ENCODE measurements at places on chromosomes 6 and 20.

GRCh38 chr20:43942201-43942590 is 27.5 kb downstream of the TOX2 start:
- no peak for DNase-seq

DNA sequence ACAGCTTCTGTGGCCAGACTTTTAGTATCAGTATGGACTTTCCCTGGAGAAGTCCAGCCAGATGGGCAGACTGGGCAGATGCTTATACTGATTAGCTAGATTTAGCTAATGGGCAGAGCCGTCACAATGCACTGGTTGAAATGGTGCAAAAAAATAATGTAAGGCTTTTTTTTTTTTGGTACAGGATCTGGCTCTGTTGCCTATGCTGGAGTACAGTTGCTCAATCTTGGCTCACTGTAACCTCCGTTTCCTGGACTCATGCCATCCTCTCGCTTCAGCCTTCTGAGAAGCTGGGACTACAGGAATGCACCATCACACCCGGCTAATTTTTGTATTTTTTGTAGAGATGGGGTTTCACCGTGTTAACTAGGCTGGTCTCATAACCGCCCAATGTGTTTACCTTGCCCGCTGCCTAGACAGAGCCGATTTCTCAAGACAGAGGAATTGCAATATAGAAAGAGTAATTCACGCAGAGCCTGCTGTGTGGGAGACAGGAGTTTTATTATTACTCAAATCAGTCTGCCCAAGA is 16.4 kb upstream of the KIFC1 start:
- DNase-seq: no peak

DNA sequence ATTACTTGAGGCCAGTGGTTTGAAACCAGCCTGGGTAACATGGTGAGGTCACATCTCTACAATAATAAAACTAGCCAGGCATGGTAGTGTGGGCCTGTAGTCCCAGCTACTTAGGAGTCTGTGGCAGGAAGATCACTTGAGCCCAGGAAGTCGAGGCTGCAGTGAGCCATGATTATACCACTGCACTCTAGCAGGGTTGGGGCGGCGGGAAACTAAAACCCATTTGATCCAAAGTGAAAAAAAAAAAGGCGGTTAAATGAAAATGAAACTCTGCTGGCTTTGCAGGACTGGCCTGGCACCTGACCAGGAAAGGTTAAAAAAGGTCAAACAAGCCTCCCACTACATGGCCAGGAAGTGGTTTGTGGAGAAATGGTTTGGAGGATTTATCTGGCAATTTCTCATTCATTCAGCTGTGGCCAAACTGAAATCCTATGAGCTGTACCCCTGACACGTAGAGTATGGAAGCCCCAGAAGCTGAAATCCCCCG is 36.6 kb downstream of the MTRES1 start:
- DNase-seq: peak; percentile 51

- DNase-seq: no peak
Measured at GRCh38 chr20:46065006-46065405, 24.8 kb downstream of the NCOA5 start.

GRCh38 chr20:63208346-63208909 is 7.5 kb downstream of the YTHDF1 start:
- no peak for DNase-seq

DNA sequence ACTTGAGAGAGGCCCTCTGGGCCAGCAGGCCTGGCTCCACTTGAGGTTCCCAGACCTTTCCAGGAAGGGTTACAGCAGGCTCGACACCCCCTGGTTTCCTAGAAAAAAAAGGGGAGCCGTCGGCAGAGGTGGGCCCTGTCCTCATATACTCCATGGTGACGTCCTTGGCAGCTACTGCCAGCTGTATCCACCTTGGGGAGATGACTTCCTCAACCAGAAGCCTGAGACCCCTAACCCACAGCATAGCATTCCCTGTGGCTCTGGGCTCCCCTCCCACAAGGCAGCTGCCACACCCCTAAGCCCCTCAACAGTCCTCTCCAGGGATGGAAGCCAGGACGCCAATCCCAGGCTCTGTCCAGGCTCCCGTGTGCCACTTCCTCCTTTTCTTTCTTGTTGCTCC is 294.8 kb downstream of the CDC5L start:
- DNase-seq: no peak

DNA sequence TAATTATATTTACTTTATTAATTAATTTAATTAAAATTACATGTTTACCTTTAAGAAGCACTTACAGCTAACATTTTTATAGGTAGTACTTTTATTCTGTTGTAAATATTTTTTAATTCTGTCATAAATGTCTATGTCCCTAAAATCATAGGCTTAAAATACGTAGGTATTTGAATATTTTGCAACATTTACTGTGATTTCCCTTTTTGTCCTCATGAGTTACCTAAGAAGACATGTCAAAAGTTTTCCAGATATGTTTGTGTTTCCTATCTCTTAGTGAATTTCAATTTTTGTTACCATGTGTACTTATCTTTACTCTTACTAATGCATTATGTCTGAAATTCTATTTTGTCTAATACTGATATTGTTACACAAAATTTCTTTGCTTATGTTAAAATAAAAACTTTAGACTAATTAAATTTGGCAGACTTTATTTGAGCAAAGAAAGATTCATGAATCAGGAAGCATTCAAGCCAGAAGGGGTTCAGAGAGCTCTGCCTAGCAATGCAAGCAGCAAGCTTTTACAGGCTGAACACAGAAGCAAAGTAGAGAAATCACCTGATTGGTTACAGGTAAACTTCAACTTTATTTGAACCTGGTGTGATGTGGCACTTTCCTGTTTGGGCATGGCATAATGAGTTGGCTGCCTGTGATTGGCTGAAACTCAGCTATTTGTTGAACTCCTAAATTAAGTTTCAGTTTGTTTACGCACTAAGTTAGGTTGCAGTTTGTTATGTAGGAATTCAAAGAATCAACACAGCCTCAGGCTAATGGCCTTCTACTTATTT is 123.2 kb upstream of the TMEM170B start:
- DNase-seq: no peak

DNA sequence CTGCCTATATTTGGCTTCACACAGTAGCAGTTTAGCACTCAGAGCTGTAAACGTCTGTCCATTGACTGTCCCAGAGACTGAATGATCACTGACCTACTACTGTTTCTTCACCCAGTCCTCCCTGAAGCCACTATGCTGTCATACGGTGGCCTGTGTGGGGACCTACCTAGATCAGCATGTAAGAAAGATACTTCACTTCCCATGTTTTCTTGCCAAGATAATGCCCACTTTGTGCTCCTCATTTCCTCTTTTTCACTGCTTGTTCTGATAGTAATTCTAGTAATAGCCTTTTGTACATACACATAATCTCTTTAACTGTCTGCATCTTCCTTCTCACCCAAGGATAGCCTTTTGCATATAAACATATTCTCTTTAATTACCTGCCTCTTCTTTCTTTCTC is 109.9 kb upstream of the TIAM2 start:
- no peak for DNase-seq

DNA sequence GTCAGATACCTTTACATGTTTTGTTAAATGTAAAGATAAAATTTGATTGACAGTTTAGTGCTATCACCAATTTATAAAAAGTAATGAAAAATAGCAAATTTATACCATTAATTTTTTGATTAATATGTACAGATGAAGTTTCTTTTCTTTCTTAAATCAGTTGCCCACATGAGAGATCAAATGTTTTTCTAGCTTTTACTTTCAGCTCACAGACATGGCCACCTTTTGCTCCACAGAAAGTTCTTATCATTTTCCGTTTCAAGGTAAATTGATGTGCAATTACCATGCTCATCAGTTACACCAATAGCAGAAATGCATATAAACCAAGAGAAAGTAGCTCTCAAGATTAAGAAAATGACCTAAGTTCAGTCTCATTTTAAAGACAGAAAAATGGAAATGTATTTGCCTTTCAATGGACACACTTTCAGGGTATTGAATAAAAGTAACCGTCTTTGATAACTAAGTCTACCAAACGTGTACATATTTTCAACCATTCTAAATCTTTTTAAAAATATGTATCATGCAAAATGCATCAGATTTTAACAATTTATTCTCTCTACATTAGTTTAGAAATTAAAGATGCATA is 16.6 kb upstream of the EXOC2 start:
- no peak for DNase-seq

GRCh38 chr6:147176795-147177194 is 27.4 kb upstream of the STXBP5 start:
- DNase-seq: no peak

DNA sequence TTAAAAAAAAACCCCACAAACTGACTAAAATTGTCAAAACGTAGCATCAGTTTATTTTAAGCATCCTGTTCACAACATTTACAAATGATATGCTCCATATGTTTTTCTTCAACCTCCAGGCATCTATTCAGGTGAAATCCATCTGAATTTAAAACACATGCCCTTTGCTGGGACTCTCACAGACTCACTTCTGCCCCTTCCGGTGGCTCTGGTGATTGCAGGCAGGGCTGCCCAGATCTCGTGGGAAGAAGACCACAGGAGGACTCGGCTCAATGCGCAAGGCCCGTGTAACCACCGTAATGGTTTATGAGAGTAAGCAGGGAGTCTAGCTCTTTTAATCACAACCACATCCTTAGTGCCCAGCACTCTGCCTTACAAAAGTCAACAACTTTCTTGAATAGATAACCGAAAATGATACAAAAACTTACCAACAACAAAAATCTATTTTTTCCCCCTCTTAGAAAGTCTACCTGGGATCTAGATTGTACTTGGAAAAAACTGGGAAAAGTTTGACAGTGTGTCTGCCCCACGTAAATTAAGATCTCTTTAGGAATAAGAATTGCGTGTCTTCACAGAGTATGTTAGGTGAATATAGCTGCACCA is 139.1 kb downstream of the KIF16B start:
- DNase-seq: peak; percentile 7

DNA sequence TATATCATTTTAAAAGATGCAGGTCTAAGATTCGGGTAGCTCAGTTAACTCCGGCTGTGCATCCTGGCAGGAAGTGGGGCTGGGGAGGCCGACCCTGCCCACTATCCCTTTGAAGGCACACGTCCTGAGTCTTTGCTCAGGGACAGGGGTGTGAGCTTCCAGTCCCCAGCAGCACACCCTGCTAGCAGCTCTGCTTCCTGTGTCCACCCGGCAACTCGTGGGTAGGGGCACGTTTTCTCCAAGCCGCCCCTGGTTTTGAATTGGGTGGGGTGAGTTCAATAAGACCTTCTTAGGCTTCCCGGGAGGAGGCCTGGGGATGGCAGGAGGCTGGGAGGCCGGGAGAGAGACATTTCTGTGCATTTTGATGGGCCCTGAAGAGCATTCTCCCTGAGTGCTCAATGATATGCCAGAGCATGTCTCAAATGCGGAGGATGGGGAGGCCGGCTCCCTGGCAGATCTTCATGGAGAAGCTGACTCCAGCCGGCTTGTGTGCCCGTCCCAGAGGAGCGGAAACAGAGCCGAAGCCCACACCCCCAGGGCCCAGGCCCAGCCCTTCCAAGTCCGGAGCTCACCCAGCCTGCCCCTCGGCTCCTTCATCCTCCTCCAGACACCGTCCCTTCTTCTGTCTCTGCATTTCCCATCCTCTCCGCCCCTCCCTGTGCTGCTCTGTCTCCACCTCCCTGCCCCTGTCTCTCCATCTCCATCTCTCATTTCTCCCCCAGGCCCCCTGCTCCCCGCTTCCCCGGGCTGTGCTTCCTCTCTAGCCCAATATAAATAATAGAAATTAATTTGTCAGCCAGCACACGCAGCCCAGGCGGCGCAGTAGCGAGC is 36.3 kb upstream of the ZFAND3 start:
- no peak for DNase-seq

GRCh38 chr6:119677384-119677783 is 327.8 kb upstream of the MAN1A1 start:
- no peak for DNase-seq

DNA sequence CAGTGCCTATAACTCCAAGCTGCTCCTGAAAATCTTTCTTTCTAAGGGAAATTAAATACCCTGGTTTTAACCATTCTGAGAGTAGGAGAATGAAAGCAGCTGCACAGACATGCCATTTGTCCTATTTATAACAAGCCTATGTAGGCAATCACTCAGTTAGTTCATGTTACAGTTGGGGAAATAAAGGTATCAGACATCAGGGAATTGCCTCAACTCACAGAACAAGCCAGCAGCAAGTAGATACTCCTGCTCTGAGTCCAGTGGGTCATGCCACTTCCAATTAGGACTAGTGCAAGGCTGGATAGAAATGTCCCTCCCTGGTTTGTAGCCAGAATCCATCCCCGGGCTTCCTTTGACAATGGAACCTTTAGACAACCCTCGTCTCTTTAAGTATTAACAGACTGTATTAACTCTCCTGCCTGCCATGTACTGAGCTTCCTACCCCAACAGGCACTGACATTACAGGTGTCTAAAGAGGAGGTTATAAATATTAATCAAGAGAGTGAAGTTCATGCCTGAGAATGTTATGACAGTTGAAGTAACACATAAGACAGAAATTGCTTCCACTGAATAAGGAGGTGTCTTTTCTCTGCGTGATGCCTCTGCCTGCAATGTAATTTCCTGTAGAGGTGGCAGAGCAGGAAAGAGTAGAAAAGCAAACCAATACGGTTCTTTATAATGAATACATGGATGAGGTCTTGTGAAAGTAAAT is 28.0 kb upstream of the MARCKS start:
- no peak for DNase-seq

DNA sequence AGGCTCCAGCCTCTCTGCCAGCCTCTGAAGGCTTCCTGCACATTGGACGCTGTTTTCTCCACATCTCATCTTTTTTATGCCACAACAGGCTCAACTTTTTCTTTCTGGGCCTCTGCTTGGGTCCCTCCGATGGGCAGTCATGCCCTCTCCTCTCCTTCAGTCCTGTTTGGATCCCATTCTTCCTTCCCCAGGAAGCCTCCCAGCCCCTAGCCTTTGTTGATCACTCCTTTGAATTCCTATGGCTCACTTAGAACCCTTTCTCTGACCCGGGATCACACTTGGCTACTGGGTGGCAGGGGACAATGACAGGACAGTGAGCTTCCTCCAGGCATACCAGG is 4.5 kb downstream of the SLA2 start:
- DNase-seq: no peak

DNA sequence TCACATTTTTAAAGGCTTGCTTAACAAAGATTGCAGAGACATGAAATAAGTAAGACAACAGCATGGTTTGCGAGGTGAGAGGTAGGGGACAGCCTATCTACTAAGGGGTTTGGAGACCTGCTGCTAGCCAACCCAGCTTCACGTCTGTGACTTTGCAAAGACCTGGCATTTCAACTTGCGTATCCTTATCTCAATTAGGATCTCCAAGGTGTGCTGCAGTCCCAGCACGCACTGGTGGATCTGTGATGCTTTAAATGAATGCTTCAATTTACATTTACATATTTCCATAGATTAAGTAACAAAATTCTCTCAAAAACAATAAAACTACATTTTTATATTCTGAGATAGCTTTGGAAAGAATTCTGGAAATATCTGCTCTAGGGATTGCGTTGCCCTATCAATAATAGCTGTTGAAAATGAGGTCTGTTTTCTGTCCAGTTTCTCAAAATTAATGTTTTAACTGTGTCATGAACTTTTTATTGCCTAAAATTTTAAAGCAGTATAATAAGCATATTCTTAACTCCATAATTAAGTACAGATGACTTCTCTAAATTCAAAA is 124.4 kb upstream of the EDN1 start:
- no peak for DNase-seq

DNA sequence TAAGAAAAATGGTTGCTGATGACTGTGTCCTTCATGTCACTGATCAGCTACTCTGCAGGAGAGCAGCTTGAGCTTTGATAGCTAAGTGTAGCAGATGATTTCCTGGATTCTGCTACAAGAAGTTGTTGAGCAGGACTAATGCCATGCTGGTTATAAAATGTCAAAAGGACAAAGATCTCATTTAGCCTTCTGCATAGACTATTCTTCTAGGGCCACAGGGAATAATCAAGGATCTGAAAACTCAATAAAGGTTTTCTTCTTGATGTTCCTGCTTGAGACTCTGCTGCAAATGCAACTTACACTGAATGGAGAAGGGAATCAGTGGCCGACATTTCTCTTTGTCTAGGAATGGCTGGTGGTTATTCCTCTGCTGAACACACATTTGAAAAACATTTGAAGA is 360.3 kb upstream of the PTCHD4 start:
- DNase-seq: no peak
